ENCODE measurements at places on chromosomes 4 and X.
A peak's percentile ranks its signal among the peaks of the same experiment; 100 is the strongest.

- peak; percentile 38 for DNase-seq
These were observed 3.7 kb upstream of the GPR82 start for GRCh38 chrX:41720125-41720779.

- DNase-seq = no peak
These were observed 1.7 kb downstream of the ARAF start for GRCh38 chrX:47562615-47563243.

DNA sequence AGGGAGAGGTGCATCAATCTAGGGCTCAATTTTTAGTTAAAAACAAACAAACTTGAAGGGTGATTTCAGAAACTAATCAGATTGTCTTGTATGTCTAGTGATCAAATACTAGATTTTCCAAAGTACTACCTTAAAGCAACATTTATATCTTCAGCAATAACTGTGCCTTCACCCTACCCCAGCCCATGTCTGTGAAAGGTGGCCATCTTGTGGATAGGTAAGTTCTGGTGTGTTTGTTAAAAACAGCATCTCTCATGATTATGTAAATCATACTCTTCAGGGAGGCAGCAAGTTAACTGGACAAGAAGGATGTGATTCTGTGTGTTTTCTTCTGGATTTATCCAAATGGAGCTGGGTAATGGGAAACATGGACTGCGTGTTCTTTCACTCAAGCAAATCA is 81.4 kb upstream of the ACSL1 start:
- DNase-seq = no peak

DNA sequence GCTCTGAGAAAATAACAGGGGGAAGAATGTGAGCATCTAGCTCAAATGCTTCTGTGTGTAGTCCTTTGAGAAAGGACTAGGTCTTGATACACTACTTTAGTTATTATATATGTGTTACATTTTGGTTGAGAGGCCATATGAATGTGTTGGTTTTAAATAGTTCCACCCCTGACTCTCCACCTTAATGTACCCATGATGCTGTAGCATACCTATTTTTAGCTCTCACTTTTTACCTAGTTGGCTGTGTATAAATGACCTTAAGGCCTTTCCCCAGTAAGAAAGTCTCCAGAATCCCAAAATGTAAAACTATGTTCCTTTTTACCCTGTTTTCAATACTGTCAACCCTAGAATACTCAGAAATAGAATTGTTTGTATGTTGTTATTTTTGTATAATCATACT is 20.0 kb upstream of the NPNT start:
- no peak for DNase-seq

GRCh38 chr4:113884655-113885054 is 94.8 kb downstream of the ARSJ start:
- no peak for DNase-seq

- DNase-seq = no peak
These were observed 5.0 kb downstream of the ARHGAP4 start for GRCh38 chrX:153921070-153921469.

DNA sequence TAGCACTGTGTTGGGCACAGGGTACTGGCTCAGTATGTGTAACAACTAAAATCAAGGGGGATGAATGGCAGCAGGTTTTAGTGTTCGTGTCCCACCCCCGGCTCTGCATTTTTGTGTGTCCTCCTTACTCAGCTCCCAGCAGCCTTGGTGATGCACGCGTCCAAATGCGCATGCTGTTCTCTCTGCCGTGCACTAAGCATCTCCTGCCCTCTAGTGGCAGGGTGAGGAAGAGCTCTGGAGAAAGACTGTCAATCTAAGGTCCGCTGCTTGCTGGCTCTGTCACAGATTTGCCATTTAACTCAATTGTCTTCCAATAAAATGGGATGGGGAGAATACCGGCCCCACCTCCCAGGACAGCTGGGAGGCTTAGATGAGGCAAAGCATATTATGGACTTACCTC is 61.4 kb downstream of the WFS1 start:
- no peak for DNase-seq

DNA sequence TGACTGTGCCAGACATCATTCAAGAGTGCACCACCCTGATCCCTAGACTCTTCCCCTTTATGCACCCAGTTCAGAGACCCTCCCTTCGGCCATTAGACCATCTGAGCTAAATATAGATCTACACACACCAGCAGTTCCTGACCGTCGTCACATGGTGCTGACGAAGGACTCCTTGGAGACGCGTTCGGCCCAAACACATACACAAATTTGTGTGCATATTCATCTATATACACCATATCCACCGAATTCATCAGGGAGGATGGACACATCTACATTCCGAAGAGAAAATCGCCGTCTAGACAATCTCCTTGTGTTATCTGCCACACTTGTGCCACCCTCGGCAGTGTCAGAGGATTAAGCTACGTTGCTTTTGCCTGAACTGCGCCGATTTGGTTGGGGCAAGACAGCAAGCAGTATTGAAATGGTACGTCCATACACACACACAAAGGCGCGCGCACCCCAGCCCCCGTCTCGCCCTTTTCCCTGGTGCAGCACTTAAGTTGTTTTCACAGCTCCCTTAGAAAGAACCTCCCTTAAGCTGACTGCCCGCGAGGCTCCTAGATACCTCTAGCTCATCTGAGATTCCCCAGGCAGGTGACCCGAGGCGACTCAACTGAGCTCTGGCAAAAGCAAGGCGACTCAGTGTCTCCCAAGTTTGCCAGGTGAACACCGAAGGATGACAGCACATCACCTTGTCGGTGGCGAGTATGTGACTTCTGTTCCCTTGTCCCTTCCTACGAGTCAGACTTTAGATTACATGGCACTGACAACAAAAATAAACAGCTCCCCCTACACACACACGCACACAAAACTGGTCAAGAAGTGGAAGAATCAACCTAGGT is 1.0 kb downstream of the RASGEF1B start:
- peak; percentile 1 for DNase-seq

GRCh38 chr4:26105815-26106699 is 192.0 kb downstream of the SMIM20 start:
- DNase-seq = no peak

DNA sequence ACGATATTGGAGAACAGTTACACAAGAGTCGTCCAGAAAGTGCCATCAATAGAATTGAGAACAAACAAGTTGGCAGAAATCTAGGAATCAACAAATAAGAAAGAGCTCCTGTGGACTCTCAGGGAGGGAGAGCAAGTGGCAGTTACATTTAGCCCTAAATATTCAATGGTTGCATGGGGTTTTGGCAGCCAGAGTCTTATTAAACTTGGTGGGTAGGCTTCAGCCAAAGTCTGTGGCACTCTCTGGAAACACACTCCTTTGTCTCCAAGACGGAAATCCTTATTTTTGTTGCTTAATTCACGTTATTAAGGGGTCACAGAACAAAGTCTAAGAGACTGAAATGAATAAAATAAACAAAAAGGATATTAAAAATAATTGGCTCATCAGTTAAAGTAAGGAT is 742.2 kb upstream of the ATOH1 start:
- no peak for DNase-seq

DNA sequence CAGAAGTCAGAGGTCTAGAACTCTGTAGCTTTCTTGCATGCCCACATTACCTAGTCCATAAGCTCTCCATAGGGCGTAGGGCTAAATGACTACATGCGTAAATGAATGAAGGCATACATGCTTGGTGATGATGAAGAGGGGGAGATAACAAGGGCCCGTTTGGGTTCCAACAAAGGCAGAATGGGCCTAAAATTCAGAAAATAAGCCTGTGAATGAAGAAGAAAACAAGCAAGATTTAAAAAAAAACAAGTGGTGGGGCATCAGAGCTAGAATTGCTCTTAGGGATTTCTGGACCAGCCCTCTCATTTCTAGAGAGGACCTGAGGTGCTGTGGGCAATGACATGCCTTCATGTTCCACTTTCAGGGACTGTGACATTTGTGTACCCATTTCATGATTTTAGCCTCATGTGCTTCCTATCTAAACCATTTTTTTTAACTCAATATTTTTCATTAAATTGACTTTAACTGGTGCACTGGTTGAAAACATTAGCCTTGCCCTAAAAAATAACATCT is 12.1 kb downstream of the GPRIN3 start:
- peak; percentile 26 for DNase-seq

- no peak for DNase-seq
These were observed 14.1 kb downstream of the CTBP1 start for GRCh38 chr4:1234811-1235292.

DNA sequence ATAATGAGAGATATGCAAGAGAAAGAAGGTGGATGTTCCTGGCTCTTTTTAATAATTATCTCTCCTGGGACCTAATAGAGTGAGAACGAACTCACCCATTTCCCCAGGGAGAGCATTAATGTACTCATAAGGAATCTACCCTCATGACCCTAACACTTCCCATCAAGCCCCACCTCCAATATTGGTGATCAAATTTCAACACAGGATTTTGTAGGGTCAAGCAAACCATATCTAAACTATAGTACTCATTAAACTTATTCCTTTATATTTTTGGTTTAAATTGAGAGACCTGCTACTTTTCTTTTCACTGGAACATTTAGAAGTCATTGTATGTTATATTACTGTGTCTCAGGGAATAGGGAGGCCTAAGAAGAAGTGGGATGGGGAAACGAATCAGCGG is 2.6 kb downstream of the UGT2A3 start:
- no peak for DNase-seq

GRCh38 chr4:26907731-26908599 is 47.3 kb downstream of the STIM2 start:
- no peak for DNase-seq

DNA sequence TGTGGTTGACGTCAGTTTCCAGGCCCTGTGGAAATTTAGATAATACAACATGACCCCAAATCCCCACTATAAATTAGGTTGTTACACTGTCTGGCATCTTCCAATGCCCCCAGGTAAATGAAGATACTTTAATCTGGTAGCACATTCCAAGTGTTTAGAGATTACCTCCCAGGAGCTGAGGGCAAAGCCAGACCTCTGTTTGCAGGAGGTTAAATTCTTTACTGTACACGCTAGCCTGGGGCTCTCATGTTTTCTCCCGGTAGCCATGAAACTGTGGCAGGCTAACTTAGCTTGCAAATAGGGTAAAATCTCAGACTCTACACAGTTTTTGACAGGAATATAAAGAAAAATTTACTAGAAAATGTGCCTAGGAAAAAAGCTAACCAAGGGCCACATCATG is 450.0 kb downstream of the PDGFC start:
- DNase-seq = no peak

GRCh38 chr4:155220025-155220424 is 11.6 kb downstream of the NPY2R start:
- DNase-seq = no peak

DNA sequence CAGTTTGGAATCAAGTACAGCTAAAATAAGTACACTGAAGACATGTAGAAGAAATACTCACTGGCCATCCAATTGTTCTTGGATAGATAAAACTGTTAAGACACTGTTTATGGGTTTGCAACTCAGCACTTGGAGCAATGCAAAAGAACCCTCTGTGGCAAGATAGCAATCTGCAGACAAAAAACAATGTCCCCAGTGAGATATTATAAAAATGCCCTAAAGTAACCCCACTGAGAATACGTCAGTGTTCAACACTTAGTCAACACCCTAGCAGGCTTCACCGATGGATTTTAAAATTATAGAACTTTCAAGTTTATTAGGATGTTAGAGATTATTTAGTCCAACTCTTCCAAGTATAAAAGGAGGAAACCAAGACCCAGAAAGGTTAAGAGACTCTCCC is 47.5 kb upstream of the NDP start:
- no peak for DNase-seq

DNA sequence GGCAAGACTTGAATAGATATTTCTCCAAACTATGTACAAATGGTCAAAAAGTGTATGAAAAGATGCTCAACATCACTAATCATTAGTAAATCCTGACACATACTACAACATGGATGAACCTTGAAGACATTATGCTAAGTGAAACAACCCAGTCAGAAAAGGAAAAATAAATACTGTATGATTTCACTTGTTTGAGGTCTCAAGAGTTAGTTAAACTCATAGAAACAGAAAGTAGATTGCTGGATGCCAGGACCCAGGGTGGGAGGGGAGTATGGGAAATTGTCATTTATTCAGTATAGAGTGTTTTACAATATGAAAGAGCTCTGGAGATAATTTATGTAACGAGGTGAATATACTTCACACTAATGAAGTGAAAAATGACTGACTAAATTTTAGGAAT is 32.4 kb downstream of the PRMT9 start:
- no peak for DNase-seq

- DNase-seq = no peak
These were observed 68.0 kb downstream of the NFKB1 start for GRCh38 chr4:102569200-102569599.

DNA sequence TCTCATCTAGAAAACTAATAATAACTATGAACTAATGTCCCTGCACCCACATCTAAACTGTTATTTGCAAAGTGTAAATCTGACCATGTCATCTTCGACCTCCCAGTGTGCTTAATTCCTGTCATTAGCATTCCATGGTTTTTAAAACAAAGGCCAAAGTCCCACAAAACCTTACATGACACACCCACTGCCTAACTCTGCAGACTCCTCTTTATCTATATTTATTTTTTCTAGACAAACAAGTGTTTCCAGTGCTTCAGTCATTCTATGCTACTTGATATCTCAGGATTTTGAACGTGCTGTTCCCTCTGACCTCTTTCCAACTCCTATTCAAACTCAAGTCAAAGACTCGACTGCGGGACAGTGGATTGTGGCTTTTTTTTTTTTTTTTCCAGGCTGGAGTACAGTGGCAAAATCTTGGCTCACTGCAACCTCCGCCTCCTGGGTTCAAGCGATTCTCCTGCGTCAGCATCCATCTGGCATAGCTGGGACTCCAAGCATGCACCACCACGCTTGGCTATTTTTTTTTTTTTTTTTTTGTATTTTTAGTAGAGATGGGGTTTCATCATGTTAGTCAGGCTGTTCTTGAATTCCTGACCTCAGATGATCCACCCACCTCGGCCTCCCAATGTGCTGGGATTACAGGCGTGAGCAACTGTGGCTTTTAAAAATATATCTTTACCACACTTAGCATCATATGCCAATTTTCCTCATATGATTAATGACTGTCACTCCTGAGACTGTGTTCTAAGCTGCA is 1511.0 kb downstream of the ARAP2 start:
- no peak for DNase-seq

DNA sequence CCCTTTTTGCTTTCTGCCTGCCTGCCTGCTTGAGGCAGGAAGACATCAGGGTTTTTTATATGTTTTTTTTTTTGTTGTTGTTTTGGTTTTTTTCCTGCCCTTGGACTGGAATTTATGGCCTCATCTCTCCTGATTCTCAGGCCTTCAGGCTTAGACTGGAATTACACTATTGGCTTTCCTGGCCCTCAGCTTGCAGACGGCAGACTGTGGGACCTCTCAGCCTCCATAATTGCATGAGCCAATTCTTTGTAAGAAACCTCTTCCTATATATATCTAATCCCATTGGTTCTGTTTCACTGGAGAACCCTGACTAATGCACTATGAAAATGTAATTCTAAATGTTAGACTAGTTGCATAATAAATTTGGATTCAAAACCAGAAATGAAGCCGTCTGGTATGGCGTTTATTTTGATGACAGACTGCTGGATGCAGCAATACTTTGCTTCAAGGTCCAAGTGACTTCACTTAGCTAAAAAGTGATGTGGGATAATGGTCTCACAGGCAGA is 59.0 kb downstream of the SEL1L3 start:
- DNase-seq = no peak

- no peak for DNase-seq
These were observed 4.0 kb downstream of the ING2 start for GRCh38 chr4:183508697-183509335.

- DNase-seq = no peak
These were observed 53.4 kb downstream of the PALLD start for GRCh38 chr4:168550064-168550766.

- no peak for DNase-seq
These were observed 189.8 kb upstream of the AFF2 start for GRCh38 chrX:148310426-148311165.

GRCh38 chrX:101659601-101660063 is at the start of gene ARMCX2:
ARMCX2 (minus strand) TSS chrX:101659850; CDS start chrX:101657588, 2,262 bp downstream.
- no peak for DNase-seq

- no peak for DNase-seq
These were observed 88.1 kb upstream of the STOX2 start for GRCh38 chr4:183816882-183817509.
